ENCODE measurements at places on chromosomes 6 and 20.

DNA sequence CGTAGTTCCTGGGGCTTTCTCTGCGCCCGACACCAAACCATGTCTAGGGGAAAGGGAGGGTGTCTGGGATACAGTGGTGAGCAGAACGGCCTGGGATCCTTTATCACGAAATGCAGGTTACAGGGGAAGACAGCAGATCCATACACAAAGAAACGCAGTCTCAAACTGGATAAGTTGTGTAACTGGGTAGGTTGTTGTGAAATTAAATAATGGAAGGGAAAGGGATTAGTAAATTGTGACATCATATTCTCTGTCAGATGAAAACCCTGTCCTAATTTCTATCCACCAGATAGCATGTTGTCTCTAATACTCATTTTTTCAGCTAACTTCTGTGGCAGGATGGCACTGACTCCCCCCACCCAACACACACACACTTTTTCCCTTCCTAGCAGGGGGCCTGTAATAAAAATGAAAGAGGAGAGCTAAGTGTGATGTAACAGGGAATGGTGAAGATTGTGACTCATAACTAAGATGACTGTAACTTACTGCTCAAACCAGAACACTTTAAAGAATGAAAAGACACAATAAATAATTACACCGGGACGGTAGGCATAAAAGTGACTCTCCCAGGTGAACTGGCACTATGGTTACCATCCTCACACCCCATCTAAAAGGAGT is 769 bp upstream of the TRPC4AP start:
- DNase-seq, result peak; percentile 27

- DNase-seq, result no peak
Measured at GRCh38 chr6:1470040-1470439, 80.7 kb downstream of the FOXF2 start.

- no peak for DNase-seq
Measured at GRCh38 chr6:144138542-144138941, 11.8 kb upstream of the STX11 start.

GRCh38 chr6:98653179-98653578 is 181.2 kb upstream of the POU3F2 start:
- no peak for DNase-seq

Measured in stimulated activated CD4-positive, alpha-beta T cell treated with anti-CD3 and anti-CD28 coated beads, Interleukin-4, amount 100 ng/mL, for 4 hours (primary cell).